ENCODE measurements at places on chromosomes 2 and 18.

GRCh38 chr18:35442701-35443100 lies 55.1 kb downstream of the INO80C start:
- no peak for DNase-seq

DNA sequence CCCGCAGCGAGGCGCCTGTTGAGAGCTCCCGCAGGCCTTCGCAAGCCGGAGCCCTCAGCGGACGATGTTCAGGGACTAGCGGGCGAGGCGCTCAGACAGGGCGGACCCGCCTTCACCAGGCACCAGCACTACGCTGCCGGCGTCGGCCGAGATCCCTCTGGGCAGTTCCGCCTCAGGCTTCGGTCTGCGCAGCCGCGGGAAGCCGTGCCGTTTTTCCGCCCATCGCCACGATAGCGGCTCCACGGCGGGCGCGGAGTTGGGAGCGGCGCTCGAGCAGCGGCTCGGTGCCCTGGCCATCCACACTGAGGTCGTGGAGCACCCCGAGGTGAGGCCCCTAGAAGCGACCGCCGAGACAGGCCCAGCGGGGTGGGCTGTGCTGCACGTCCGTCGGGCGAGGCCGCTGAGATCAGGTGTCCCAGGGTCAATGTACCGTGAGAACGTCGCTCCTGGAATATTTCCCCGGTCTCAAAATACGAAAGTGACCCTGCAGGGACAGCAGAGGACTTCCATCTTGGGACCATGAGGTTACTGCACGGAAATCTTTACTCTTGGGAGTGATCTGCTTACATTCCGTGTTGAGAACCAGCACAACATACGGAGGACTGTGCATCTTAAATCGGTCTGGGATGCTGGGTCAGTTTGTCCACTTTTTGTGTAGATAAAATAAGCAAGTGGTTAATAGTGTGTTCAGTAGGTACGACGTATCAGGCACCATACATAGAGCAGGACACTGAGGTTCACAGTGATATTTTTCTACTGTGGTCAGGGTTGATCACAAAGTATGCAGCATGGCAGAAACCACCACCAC lies 13.3 kb upstream of the MTIF2 start:
- peak; percentile 74 for DNase-seq

- no peak for DNase-seq
These were observed 13.2 kb downstream of the SNTG2 start for GRCh38 chr2:963876-964275.

DNA sequence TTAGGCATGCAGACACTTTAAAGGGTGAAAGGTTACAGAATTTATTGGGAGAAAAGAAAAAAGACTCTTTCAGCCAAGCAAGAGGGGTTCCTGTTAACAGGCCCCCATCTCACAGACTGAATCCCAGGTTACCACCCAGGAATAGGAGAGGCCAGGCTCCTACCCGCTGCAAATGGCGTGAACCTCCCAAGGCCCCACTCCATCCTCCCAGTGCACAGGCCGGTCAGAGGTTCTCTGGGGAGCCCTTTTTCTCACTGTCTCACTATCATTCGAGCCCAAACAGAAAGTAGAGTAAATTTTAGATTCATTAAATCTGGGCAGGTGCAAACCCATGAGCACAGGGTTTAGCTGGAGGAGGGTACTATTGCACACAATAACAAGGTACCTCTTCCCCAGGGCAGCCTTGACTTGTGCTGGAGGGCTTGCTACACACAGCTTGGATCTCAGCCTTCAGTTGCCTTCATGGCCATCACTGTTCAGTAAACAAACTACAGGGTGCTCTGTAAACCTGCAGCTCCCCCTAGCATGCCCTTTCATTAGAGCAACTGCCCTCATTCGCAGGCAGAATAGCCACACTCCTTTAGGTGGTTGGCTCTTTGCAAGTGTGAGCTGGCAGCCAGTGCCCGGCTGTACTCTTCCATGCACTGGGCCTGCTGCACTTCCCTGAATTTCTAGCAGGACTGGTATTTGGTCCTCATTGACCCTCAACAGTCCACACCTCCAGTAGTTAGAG lies 7.3 kb upstream of the PLEK start:
- DNase-seq, result peak; percentile 33

DNA sequence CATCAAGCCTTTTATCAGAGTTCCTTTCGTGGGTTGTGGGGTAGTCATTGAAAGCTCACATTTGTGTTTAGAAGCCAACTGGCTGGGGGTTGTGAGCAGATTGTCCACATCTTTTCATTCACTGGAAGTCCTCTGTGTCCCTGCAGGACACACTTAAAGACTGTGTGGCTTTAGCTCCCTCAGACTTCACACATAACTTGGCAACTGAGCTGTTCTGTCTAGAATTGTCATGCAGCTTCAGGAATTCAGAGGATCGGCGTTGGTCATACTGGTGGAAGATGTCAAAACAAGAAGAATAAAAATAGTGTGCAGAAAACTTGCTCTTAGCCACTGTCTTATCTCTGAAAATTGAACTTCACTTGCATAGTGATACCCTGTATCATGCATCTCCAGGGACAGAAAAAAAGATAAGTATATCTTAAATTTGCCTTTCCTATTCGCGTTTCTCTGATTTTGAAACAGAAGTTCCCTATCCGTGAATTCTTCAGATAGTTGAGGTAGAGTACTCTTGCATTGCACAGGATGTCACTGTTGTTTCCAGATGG lies 49.6 kb downstream of the TRAPPC12 start:
- no peak for DNase-seq

DNA sequence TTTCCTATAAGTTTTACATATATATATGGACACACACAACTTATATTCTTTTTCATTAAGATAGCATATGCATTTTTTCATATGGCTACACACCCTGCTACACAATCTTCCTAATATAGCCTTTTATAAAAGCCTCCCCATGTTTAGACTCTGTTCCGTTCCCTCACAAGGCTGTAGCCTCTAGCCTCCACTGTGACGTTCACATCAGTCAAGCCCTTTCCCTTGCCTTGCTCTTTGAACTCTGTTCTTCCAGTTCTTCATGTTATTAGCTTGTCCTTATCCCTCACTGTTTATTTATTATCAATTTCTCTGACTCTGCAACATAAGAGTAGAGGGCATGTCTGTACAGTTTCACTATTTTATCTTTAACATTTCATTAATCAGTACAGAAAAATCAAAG lies 38.9 kb downstream of the HADHB start:
- no peak for DNase-seq

Measured in SW 1271 (cell line).